MCF 10A (cell line): ENCODE measurements at places on chromosomes 6 and 20.

DNA sequence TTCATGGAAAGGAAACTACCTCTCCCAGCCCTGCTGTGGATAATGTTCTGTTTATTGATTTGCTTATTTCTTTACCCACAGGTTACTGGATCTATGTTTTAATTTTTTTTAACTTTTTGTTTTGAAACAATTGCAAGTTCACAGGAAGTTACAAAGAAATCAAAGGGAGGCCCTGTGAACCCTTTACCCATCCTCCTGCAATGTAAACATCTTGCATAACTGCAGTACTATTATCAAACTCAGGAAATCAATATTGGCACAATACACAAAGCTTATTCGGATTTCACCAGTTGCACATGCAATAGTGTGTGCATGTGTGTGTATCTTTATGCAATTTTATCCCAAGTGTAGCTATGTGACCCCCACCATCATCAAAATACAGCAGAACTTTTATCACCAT lies 398.0 kb downstream of the BTBD3 start:
- no peak for DNase-seq

GRCh38 chr6:390914-391558 lies 516 bp upstream of the IRF4 start:
- DNase-seq: no peak

DNA sequence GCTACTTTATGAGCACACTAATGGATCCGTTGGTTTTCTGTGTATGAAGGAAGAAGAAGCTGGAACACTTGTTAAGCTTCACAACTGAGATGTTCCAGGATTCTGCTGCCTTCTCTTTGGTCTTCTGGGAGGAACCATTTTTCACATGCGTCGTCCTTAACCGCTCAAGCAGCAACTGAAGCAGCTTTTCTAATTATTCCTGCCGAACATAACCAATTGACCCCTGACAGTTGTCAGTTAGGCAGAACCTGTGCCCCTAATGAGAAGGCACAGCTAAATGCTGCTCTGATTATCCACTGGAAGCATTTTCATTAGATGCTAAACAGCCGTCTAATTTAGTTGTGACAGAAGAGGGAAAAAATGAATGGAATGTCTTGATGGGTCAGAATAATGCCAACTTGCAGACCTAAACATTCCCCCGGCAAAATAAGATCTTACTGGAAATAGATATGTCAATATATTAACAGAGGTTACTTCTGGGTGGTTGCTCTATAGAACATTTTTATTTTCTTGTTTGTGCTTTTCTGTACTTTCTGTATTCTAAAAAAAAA lies 85.0 kb upstream of the SMLR1 start:
- no peak for DNase-seq

GRCh38 chr20:12998046-12998445 lies 10.7 kb upstream of the SPTLC3 start:
- DNase-seq: no peak

DNA sequence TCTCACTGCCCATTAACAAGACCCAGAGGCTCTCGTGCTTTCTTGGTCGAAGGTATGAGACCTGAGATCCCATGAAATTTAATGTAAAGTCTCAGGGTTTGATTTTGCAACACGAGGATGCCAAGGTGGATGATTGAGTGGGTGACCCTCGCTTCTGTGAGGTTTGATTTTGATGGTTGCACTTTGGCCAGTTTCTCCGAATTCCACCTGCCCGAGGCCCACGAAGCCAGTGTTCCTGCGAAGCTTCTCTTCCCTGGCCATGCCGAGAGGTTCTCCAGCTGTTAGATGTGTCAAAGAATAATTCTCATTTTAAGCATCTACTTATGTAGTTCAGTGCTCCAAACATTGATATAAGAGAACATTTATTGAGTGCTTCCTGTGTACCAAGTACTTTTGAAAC lies at the start of gene KIF25:
TSS of gene KIF25 (plus strand) at position 30 of the 400 bp plus-strand sequence. CDS start 31,915 bp downstream, outside the sequence.
- DNase-seq: no peak

DNA sequence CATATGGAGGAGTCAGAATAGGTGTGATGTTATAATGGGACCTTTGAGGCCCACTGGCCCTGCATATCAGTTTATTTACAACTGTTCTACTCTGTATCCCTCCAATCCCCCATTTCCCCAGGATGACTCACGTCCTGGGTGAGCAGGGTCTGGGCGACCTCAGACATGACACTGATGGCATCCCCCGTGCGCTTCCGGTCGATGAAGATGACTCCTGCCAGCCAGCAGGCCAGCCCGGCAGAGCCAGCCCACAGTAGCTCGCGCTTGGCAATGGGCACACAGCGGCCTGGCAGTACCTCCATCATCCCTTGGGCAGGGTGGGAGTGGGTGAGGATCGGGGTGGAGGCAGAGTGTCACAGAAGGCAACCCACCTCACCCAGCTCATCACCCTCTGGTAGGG lies 5.6 kb downstream of the AGPAT1 start:
- DNase-seq: no peak

DNA sequence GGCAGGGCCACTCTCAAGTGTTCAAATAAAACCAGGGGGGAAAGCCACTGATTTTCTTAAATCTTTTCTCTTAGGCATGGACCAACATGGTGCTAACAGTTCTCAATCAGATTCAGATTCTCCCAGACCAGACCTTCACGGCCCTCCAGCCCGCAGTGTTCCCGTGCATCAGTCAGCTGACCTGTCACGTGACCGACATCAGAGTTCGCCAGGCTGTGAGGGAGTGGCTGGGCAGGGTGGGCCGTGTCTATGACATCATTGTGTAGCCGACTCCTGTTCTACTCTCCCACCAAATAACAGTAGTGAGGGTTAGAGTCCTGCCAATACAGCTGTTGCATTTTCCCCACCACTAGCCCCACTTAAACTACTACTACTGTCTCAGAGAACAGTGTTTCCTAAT lies 41.5 kb upstream of the SMIM28 start:
- DNase-seq: no peak

DNA sequence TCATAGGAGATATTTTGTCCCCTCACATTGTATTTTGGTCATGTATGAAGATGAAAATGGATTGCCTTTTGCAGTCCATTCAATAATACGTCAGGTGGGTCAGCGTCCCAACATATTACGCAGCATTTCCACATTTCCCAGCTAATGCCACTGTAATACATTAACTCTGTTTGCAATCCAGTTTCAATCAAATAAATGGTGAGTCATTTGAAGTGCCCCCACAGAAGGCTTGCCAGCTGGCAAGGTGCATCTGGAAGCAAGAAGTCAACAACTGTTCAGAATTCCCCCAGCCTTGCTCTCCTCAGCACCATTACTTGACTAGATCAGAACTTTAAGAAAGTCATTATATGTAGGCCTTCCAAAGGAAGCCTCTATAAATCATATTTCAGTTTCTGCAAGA lies 50.4 kb downstream of the PHACTR1 start:
- no peak for DNase-seq

DNA sequence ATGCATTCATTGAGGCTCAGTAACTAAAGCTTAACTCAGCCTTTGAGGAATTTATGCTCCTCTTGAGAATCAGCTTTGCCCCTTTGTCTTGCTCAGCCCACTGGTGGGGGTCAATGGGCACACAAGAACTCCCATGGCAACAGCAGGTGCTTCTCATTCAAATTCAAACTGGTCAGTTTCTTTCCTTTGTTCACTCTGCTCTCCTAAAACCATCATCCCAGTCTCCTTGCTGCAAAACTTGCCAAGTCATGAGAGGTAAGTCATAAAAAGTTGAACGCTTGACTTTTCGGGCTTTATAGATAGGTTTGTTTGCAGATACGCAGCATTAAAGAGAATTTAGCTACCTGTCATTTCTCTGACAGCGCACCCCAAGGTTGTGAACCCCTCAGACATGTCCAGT lies 146.8 kb downstream of the TFAP2A start:
- no peak for DNase-seq

GRCh38 chr20:25247000-25247517 lies 826 bp upstream of the PYGB start:
- DNase-seq: peak; percentile 79
